ENCODE measurements at places on chromosomes 6 and 20. TPM values are rescaled to one million over a fixed set of nuclear protein-coding genes. Genes with fewer than 3 reads are reported as not detected.

The TCP11 gene
- not detected for total RNA-seq

The PXMP4 gene
- 5.6 TPM for total RNA-seq

The CALHM6 gene
- total RNA-seq, result 4.6 TPM

The NMBR gene
- total RNA-seq, result not detected

The OPRM1 gene
- total RNA-seq, result not detected

Measured in neural crest cell (in vitro differentiated cells).